ENCODE measurements at places on chromosomes 6 and 20.

- H3K4me3 ChIP-seq = no peak overlapping the region
- no peaks in the 10 kb centered on the region for H3K36me3 ChIP-seq
- H3K27me3 ChIP-seq = peaks cover 36% of the 10 kb centered on the region
- H3K4me1 ChIP-seq = no peaks in the 10 kb centered on the region
- no peak overlapping the region for H3K27ac ChIP-seq
These were observed 45.8 kb upstream of the CLIC5 start for GRCh38 chr6:46061497-46061896.

GRCh38 chr6:36025932-36026327, 1.5 kb upstream of the SLC26A8 start:
- DNase-seq = no peak
- H3K27me3 ChIP-seq = peaks cover 28% of the 10 kb centered on the region
- H3K27ac ChIP-seq = no peak overlapping the region
- no peak overlapping the region for H3K4me3 ChIP-seq
- peaks cover 24% of the 10 kb centered on the region for H3K4me1 ChIP-seq

- H3K27ac ChIP-seq = no peak overlapping the region
- no peak for DNase-seq
- no peaks in the 10 kb centered on the region for H3K27me3 ChIP-seq
- H3K36me3 ChIP-seq = no peaks in the 10 kb centered on the region
- peaks cover 6% of the 10 kb centered on the region for H3K4me1 ChIP-seq
These were observed 24.2 kb downstream of the LRRC1 start for GRCh38 chr6:53818858-53819609.

GRCh38 chr6:129863664-129864063, 2.5 kb upstream of the TMEM244 start:
- no peak overlapping the region for H3K27ac ChIP-seq
- no peak overlapping the region for H3K4me3 ChIP-seq
- no peak for DNase-seq
- no peaks in the 10 kb centered on the region for H3K36me3 ChIP-seq
- H3K4me1 ChIP-seq = peaks cover 13% of the 10 kb centered on the region

GRCh38 chr6:143555071-143555492, 43.6 kb upstream of the FUCA2 start:
- peak overlapping the region; percentile 58 for H3K4me3 ChIP-seq
- H3K36me3 ChIP-seq = peaks cover 2% of the 10 kb centered on the region
- peaks cover 58% of the 10 kb centered on the region for H3K4me1 ChIP-seq
- no peaks in the 10 kb centered on the region for H3K27me3 ChIP-seq

GRCh38 chr20:59948828-59949720, 8.9 kb downstream of the FAM217B start:
- peak overlapping the region; percentile 86 for H3K27ac ChIP-seq
- peak overlapping the region; percentile 38 for H3K4me3 ChIP-seq
- H3K4me1 ChIP-seq = peaks cover 32% of the 10 kb centered on the region
- peaks cover 42% of the 10 kb centered on the region for H3K36me3 ChIP-seq
- H3K27me3 ChIP-seq = no peaks in the 10 kb centered on the region
- DNase-seq = no peak

DNA sequence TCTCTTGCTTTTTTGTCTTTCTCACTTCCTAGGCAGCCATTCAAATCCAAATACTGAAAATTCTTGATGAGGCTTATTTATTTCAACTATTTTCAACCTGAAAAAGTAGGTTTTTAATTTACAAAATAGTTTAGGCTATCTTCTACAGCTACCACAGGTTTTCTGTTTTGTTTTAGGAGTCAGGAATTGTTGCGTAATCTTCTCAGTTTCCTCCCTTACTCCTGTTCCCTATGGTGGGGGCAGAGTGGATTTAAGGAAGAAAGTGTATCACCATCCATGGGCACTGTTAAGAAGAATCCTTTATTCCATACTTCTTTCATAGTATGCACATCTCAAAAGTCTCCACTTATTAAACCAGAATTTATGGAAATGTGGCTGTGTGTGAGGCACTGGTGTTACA, 182.4 kb downstream of the KHDC1L start:
- no peak overlapping the region for H3K27ac ChIP-seq
- H3K27me3 ChIP-seq = no peaks in the 10 kb centered on the region
- no peaks in the 10 kb centered on the region for H3K4me1 ChIP-seq
- H3K36me3 ChIP-seq = peaks cover 6% of the 10 kb centered on the region
- no peak for DNase-seq
- no peak overlapping the region for H3K4me3 ChIP-seq

GRCh38 chr6:30483677-30484279, 5.5 kb upstream of the HLA-E start:
- no peaks in the 10 kb centered on the region for H3K36me3 ChIP-seq
- peaks cover 44% of the 10 kb centered on the region for H3K4me1 ChIP-seq
- H3K27ac ChIP-seq = no peak overlapping the region
- H3K4me3 ChIP-seq = no peak overlapping the region
- H3K27me3 ChIP-seq = peaks cover 37% of the 10 kb centered on the region

- peak overlapping the region; percentile 63 for H3K27ac ChIP-seq
- peaks cover 15% of the 10 kb centered on the region for H3K4me1 ChIP-seq
- H3K36me3 ChIP-seq = peaks cover 97% of the 10 kb centered on the region
- H3K4me3 ChIP-seq = no peak overlapping the region
- no peak for DNase-seq
- no peaks in the 10 kb centered on the region for H3K27me3 ChIP-seq
These were observed 15.3 kb downstream of the PCIF1 start for GRCh38 chr20:45949542-45950329.

DNA sequence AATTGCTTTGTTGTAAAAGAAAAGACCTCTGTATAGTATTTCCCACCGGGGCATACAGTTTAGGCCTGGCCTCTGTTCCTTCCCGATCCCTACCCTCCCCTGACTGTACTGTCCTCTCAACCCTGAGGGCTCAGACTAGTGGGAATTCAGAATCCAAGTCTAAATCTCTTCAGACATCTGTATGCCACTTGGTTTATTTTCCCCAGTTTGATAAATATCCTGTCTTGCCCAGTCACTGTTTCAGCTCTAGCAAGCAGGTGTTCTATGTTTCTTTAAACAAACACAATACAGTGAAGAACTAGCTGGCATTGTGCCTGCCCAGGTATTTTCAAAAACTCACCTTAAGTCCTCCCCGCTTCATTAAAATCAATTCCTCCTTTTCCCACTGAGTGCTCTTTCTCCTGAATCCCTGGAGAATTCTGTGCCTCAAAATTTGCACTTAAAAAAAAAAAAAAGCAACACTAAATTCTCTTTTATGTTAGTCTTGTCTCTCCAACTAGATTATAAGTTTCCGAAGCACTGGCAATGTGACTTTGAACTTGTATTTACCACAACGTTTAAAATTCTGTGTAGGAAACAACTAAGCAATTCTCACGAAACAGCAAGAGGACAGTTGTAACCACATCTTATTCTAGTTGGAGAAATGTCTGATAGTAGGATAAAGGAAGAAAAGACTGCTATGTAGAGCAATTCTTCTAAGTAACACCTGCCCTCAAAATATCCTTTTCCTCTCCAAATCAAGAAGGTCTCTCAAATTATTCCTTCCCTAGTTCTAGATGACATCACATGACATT, 112.0 kb upstream of the CARMIL1 start:
- no peaks in the 10 kb centered on the region for H3K36me3 ChIP-seq
- DNase-seq = no peak
- H3K4me3 ChIP-seq = no peak overlapping the region
- H3K4me1 ChIP-seq = peaks cover 47% of the 10 kb centered on the region
- H3K27me3 ChIP-seq = peaks cover 8% of the 10 kb centered on the region

DNA sequence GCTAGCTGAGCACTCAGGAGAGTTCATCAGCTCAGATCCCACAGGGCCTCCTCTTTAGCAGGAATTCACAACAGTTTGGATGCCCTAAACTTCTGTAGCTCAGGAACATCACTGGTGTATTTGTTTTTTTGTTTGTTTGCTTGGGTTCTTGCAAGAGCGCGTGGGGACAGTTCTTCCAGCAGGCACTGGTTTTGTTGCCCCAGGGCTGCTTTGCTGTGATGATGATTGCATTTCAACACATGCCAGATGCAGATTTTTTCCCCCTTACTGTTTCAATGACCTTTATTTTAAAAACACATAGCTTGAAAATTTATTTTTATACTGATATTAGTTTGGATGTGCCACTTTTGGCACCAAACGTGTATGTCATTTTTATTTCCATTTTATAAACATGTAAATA, 77.1 kb downstream of the DHX35 start:
- H3K27me3 ChIP-seq = no peaks in the 10 kb centered on the region
- no peak overlapping the region for H3K4me3 ChIP-seq
- peak overlapping the region; percentile 16 for H3K27ac ChIP-seq
- no peak for DNase-seq
- H3K4me1 ChIP-seq = no peaks in the 10 kb centered on the region

GRCh38 chr6:54335871-54336270, 27.6 kb downstream of the TINAG start:
- H3K27ac ChIP-seq = no peak overlapping the region
- DNase-seq = no peak
- no peaks in the 10 kb centered on the region for H3K4me1 ChIP-seq
- H3K27me3 ChIP-seq = no peaks in the 10 kb centered on the region
- no peaks in the 10 kb centered on the region for H3K36me3 ChIP-seq

DNA sequence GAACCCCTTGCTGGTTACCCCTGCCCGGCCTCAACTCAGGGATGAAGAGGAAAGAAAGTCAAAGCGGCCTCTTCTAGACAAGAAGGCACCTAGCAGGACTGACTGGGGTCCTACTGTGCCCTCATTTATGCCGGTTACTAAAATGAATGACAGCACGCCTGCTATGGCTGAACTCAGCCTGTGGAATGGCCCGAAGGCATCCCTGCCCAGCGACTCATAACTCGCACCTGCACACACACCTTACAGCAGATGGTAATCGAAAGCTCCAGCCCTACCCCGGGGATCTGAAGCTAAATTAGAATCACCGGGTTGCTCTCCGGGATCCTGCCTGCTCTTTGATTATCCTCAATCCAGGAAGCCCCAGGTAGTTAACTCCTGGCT, 747 bp upstream of the TXNDC5 start:
- H3K4me3 ChIP-seq = no peak overlapping the region
- peak overlapping the region; percentile 77 for H3K27ac ChIP-seq
- no peak for DNase-seq
- peaks cover 29% of the 10 kb centered on the region for H3K36me3 ChIP-seq

GRCh38 chr6:79134699-79135474, 56.8 kb upstream of the PHIP start:
- no peak overlapping the region for H3K27ac ChIP-seq
- H3K36me3 ChIP-seq = no peaks in the 10 kb centered on the region
- peaks cover 57% of the 10 kb centered on the region for H3K27me3 ChIP-seq
- no peaks in the 10 kb centered on the region for H3K4me1 ChIP-seq
- no peak for DNase-seq

- H3K36me3 ChIP-seq = no peaks in the 10 kb centered on the region
- H3K27me3 ChIP-seq = peaks cover 40% of the 10 kb centered on the region
- no peak for DNase-seq
- no peak overlapping the region for H3K27ac ChIP-seq
These were observed 15.7 kb upstream of the HEY2 start for GRCh38 chr6:125733516-125734300.

DNA sequence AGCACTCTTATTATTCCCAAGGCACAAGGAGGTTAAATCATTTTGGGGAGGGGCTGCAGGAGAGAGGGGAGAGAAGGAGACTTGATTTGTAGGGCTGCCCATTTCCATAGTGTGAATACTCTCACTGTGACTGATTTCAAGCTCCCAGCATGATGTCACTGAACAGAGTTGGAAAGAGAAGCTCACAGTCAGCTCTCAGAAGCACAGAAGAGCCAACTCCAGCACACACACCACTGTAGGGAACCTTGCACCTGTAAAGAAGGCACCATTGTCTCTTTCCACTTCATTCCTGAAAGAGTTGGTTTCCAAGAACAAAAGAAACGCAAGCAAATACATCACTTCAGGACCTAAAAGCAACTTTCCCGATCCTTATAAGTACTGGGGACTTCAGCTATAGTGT, 12.7 kb upstream of the STK35 start:
- H3K36me3 ChIP-seq = no peaks in the 10 kb centered on the region
- H3K4me3 ChIP-seq = no peak overlapping the region
- peaks cover 66% of the 10 kb centered on the region for H3K27me3 ChIP-seq
- peaks cover 2% of the 10 kb centered on the region for H3K4me1 ChIP-seq

GRCh38 chr6:79094938-79095337, 16.9 kb upstream of the PHIP start:
- no peak for DNase-seq
- no peaks in the 10 kb centered on the region for H3K36me3 ChIP-seq
- H3K27ac ChIP-seq = no peak overlapping the region

- no peak for DNase-seq
- H3K36me3 ChIP-seq = no peaks in the 10 kb centered on the region
- H3K27ac ChIP-seq = no peak overlapping the region
- H3K4me3 ChIP-seq = no peak overlapping the region
These were observed 38.9 kb downstream of the HNF4A start for GRCh38 chr20:44394452-44394701.

DNA sequence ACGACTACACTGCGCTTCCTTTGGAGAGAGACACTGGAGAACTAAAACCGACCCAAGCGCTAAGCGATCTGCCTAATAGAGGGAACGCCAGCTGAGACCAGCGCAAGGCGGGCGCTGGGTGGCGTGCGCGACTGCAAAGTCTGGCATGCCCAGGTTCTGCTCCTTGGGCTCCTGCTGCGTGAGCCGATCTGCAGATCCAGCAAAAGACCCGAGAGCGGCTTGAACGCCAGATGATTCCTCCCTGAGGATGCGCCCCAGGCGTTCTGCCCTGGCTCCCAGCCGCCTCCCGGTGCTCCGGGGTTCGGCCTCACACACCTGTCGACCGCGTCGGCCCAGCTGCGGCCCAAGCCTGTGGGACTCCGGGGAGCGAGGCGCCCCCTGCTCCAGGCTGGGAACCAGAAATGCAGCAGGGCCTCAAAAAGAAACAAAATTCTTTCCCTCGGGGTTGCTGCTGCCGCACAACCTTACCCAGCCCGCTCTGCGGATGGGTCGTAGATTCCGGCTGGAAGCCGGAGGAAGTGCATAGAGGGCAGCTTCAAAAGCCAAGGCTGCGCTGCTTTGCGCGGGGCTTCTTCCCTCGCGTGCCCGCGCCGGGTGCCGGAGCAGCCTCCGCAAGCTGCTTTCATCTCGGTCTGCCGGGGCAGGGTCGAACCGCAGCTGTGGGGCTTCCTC, 17.9 kb upstream of the PRDM13 start:
- H3K27ac ChIP-seq = no peak overlapping the region
- peak overlapping the region; percentile 78 for H3K4me3 ChIP-seq
- peak; percentile 83 for DNase-seq
- H3K36me3 ChIP-seq = no peaks in the 10 kb centered on the region
- peaks cover 79% of the 10 kb centered on the region for H3K27me3 ChIP-seq
- peaks cover 26% of the 10 kb centered on the region for H3K4me1 ChIP-seq

DNA sequence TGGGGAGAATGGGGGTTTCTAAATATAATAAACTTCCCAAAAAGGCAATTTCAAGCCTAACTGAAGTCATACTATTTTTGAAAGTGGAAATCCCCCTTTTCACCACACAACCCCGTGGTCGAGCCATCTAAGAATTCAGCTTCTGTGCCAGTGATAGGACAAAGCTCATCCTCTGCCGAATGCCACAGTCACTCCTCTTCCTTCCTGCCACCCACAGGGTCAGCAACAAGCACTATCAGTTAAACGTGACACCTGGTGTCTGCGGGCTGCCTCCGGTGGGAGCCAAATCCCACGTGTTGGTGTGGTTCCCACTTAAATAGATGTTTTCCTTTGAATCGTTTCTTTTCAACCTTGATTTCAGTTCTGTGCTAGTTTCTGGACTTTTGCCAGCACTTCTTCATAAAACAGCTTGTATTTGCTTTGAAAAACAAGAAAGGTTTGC, 60.7 kb downstream of the TNFAIP3 start:
- no peaks in the 10 kb centered on the region for H3K27me3 ChIP-seq
- peak overlapping the region; percentile 60 for H3K4me3 ChIP-seq
- peak; percentile 81 for DNase-seq
- H3K36me3 ChIP-seq = no peaks in the 10 kb centered on the region

GRCh38 chr6:40671694-40672050, 84.5 kb upstream of the LRFN2 start:
- H3K27me3 ChIP-seq = peaks cover 7% of the 10 kb centered on the region
- H3K36me3 ChIP-seq = no peaks in the 10 kb centered on the region
- H3K27ac ChIP-seq = no peak overlapping the region

- peaks cover 5% of the 10 kb centered on the region for H3K4me1 ChIP-seq
- no peak for DNase-seq
- H3K27me3 ChIP-seq = peaks cover 2% of the 10 kb centered on the region
- no peaks in the 10 kb centered on the region for H3K36me3 ChIP-seq
These were observed 130.7 kb downstream of the ALDH8A1 start for GRCh38 chr6:134819236-134819635.
